ENCODE measurements at places on chromosomes 3 and 15.

- no peak for DNase-seq
Measured at GRCh38 chr3:180930526-180930925, 18.1 kb downstream of the FXR1 start.

- no peak for DNase-seq
Measured at GRCh38 chr3:195900436-195901355, 7.7 kb downstream of the TNK2 start.

DNA sequence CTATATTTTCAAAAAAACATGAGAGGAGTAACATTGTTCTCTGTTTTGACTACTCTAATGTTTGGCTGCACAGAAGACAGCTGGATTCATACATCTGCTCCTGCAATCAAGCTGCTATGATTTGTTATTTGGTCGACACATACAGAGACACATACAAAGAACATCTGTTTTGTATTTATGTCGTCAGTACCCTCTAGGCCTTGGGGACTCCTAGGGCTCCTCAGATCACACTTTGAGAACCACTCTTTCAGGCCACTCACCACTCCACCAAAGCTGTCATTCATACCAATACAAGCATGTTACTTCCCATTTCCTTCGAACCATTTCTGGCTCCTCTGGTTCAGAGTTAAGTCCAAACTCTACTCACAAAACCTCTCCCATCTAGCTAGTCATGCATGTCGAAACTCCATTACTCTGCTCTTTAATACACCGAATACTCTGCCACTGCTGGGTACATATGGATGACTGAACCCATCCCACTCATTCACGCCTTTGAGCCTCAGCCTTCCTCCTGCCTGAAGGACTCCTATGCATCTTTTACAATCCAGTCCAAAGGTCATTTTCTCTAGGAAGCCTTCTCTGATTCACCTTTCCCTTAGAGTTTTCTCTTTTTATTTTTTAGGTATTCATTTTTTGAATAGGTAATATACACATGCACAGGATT is 102.9 kb upstream of the ARHGEF3 start:
- no peak for DNase-seq

GRCh38 chr3:159144472-159144871 is 342.6 kb downstream of the MFSD1 start:
- DNase-seq = no peak

- no peak for DNase-seq
Measured at GRCh38 chr3:115351193-115351592, 204.1 kb upstream of the ZBTB20 start.

Data from SHP77 (cell line).